ENCODE measurements at places on chromosomes 12 and 14. TPM values are rescaled to one million over a fixed set of nuclear protein-coding genes. Genes with fewer than 3 reads are reported as not detected.

Gene DHH
- 0.16 TPM for total RNA-seq

Gene MGST1
- 104 TPM for total RNA-seq

Gene MMP17
- 8.4 TPM for total RNA-seq

Gene SOAT2
- total RNA-seq = not detected

Gene KIF26A
- 1.4 TPM for total RNA-seq

Gene TSPAN9
- 39.8 TPM for total RNA-seq

Gene LALBA
- total RNA-seq = not detected

Gene DLGAP5
- 2.2 TPM for total RNA-seq

Gene ERP27
- total RNA-seq = 0.29 TPM

Gene DNAH10
- 1.2 TPM for total RNA-seq

Gene SAV1
- 18.3 TPM for total RNA-seq

Gene GNB3
- total RNA-seq = 16.6 TPM

Gene SLC38A4
- 1.5 TPM for total RNA-seq

Gene CDK17
- total RNA-seq = 53.0 TPM

Gene PLA2G1B
- total RNA-seq = not detected

Gene KCNJ8
- 0.93 TPM for total RNA-seq

Gene OTX2
- 8.2 TPM for total RNA-seq

Gene TMEM233
- total RNA-seq = not detected

Gene SLC25A21
- 1.5 TPM for total RNA-seq

Gene OR4K5
- total RNA-seq = not detected

Gene KCNA5
- not detected for total RNA-seq

Gene DNAJC22
- 0.34 TPM for total RNA-seq

Measured in astrocyte (in vitro differentiated cells and primary cell).